ENCODE measurements at places on chromosomes 4 and X. TPM values are rescaled to one million over a fixed set of nuclear protein-coding genes. Genes with fewer than 3 reads are reported as not detected.

DNA sequence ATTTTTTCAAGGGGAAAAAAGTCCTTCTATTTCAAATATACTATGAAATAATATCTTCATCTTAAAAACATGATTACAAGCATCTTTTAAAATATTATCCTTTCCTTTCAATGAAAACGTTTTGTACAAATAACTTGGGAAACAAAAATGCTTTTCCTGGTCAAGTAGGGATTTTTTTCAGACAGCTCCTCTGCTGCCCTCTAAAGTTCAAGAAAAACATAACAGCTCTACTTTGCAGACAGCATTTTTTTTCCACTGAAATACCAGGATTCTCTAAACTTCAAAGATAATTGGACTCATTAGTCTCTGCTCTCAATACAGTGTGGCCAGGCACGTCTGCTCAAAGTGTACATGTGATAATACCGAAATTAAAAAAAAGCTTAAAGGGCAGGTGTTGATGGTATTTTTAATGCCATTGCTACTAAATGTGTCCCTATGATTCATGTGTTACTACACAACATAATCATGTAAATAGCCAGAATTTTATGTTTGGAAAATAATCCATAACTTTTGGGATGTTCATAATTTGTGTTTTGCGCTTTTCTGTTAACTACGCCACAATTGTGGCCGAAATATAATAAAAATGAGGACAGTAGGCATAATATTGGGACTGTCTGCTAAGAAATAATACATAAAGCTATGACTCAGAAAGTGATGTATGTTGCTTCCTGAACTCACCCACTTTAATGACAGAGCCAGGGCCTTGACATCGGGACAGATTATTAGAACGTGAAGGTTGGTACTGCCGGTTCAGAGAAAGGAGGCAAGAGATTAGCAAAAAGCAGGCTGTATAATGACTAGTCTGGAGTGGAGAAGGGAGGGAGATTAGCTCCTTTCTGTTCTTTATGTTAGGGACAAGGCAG is 478.9 kb downstream of the KCNIP4 start:
- DNase-seq, result no peak

DNA sequence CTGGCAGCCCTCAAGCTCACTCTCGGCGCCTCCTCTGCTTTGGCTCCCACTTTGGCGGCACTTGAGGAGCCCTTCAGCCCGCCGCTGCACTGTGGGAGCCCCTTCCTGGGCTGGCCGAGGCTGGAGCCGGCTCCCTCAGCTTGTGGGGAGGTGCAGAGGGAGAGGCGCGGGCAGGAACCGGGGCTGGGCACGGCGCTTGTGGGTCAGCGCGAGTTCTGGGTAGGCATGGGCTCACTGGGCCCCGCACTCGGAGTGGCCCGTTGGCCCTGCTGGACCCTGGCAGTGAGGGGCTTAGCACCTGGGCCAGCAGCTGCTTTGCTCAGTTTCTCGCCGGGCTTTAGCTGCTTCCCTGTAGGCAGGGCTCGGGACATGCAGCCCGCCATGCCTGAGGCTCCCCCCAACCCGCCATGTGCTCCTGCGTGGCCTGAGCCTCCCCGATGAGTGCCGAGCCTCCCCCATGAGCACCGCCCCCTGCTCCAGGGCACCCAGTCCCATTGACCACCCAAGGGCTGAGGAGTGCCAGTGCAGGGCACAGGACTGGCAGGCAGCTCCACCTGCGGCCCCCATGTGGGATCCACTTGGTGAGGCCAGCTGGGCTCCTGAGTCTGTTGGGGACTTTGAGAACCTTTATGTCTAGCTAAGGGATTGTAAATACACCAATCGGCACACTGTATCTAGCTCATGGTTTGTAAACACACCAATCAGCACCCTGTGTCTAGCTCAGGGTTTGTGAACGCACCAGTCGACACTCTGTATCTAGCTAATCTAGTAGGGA is 101.5 kb upstream of the DRD5 start:
- no peak for DNase-seq

DNA sequence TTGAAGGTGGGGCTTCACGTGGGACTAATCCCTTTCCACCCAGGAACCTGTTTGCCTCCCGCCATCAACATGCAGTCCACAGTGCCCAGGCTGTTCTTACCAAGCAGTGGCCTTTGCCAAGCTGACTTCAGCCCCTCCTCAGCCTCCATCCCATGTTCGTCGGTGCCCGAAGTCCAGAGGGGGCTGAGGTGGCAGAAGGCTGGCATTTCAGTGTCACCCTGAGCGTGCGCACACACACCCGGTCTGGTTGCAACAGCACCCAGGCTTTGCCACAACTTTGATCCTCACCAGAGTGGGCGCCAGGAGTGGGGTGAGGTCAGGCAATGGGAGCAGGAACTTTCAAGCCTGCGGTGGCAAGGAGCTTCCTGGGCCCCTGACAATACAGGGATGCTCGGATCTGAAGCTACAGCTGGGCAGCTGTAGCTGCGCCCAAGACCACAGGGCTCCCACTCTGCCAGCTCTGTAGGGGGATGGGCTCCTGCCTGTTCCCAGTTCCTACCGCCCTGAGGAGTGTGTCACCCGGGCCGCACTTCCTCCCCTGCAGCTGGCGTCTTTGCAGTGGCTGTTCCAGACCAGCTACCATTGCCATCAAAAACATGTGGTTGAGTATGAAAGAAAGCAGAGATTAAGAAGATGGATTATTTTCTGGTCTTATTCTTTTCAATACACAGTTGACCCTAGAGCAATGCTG is 428.0 kb downstream of the EPHA5 start:
- no peak for DNase-seq

Gene UGT2A1
- total RNA-seq, result not detected

Gene FRMPD3
- total RNA-seq, result not detected
